Anterior cingulate cortex (tissue), 58 donors: ENCODE measurements at places on chromosomes 5 and 9.

DNA sequence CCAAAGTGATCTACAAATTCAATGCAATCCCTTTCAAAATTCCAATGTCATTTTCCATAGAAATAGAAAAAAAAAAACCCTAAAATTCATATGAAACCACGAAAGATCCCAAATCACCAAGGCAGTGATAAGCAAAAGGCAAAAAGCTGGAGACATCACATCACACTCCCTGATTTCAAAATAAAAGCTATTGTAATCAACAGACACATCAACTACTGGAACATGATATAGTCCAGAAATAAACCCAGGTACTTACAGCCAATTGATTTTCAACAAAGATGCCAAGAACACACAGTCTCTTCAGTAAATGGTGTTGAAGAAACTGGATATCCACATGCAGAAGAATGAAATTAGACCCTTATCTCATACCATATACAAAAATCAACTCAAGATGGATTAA, 224.0 kb downstream of the WDR70 start:
- DNase-seq, result no peak

- DNase-seq, result no peak
Observed at GRCh38 chr5:168014433-168015123, 276.9 kb upstream of the WWC1 start.

DNA sequence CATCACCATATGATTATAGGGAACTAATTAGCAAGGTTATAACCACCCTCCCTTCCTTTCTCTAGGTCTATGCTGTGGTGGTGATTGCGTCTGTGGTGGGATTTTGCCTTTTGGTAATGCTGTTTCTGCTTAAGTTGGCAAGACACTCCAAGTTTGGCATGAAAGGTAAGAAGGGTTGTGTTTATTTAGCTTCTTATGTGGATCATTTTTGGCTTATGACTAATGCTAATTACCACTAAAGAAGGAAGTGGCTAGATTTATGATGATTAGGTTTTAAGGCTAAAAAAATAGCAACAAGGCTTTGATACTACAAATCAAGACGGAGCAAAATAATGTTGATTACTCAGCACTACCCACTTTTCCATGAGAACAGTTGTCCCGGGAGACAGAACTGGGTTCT, 82.4 kb downstream of the NTRK2 start:
- DNase-seq, result no peak

DNA sequence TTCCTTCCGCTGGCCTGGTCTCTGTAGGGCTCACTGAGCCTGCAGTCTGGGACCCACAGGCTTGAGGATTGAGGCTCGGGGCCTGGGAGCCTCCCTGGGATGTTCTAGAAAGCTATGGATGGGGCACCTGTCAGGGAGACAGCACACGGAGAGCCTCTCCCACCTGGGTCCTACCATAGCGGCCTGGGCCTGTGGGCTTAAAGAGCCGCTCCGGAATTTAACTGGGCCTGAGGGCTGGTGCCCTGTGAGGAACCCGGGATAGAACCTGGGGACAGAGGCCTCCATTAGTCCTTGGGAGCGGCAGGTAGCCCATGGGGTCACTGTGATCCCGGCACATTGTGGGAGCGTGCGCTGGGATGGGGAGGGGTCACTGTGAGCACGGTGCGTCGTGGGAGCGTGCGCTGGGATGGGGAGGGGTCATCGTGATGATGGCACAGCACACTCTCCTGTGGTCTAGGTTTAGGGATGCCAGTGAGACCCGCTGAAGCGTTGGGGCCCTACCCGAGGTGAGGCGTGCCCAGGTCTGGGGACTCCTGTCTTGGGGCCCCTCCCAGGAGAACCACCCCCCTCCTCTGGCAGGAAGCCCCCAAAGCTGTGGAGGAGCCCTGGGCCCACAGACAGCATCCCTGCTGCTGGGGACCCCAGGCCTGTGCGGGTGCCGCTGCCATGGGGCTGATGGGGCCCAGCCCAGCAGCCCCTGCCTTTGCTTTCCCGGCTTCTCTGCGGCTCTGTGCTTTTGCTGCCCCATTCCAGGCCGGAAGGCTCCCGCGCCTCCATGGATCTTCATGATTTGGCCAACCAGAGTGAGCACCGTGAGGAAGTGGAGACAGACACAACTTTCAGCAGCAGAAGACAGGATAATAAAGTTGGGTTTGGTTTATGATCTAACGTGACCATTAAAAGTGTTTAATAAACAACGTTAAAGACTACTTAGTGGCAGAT, 3.4 kb upstream of the CEP72 start:
- no peak for DNase-seq

- no peak for DNase-seq
Observed at GRCh38 chr9:124512806-124513204, 5.6 kb upstream of the NR5A1 start.

DNA sequence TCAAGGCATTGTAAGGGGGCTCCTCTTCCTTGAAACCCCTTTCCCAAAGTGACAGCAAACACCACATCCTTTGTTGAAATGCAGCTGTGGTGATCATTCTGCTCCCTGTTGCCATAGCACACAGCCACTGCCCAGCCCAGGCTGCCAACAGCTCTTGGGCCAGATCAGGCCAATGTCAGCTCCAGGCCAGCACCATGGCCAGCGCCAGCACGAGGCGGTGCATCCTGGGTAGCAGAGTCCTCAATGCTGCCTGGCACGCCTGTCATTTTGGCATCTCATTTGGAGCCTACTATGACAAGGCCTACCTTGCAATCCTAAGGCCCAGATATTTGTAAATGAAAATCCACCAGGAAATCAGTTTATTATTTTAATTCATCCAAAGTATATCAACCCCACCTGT, 390.6 kb downstream of the DNAH5 start:
- DNase-seq, result no peak

- no peak for DNase-seq
Observed at GRCh38 chr5:176803943-176804498, 6.3 kb upstream of the UNC5A start.

GRCh38 chr5:175118700-175119309, 325.2 kb downstream of the DRD1 start:
- no peak for DNase-seq

DNA sequence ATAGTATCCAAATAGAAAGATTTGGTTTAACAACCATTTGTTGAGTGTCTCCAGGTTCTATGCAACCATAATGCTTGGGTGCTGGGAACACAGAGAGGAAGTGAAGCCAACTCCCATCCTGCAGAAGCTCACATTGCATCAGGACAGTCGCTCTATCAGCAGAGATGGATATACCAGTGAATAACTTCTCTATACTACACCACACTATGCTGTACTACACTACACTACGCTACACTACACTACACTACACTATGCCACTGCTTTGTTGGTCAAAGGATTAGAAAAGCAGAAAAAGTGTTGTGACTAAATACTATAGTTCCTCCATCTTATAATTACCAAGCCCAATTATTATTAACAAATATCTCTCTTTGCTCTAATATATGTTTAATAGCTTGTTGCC, 89.2 kb upstream of the PRRC1 start:
- DNase-seq, result no peak

GRCh38 chr9:121987314-121987713, 105.8 kb downstream of the TTLL11 start:
- DNase-seq, result no peak

- no peak for DNase-seq
Observed at GRCh38 chr9:98745470-98745869, 36.7 kb upstream of the GABBR2 start.

GRCh38 chr5:135631391-135631790, 52.6 kb upstream of the CXCL14 start:
- DNase-seq, result no peak

DNA sequence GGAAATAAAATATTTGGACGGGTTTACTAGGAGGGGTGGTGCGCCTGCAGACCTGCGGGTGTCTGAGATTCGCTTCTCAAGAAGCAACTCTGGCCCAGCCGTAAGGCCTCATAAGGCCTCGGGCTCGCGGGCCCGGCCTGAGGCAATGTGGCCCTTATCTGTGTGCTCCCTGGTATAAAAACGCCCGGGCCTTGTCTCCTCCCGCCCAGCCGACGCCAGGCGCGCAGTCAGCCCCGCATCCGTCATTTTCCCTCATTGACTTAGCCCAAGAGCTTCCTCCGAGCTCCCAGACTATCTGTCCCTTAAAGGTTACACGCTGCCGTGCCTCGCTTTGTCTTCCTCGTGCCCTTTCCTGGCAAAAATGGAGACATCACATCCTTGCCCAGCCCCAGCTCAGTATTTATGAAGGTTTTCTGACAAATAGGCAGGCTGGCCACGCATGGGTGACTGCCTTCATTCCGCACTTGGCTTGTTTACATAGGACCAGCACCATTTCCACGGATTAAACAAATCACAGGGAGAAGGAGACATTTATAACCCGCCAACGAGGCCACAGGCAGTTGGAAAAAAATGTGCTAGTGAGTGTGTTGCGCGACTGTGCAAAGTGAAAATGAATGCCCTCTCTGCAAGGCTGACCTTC, 74.5 kb upstream of the TBCA start:
- DNase-seq, result no peak

- no peak for DNase-seq
Observed at GRCh38 chr5:157362012-157362411, 96.1 kb downstream of the CYFIP2 start.

DNA sequence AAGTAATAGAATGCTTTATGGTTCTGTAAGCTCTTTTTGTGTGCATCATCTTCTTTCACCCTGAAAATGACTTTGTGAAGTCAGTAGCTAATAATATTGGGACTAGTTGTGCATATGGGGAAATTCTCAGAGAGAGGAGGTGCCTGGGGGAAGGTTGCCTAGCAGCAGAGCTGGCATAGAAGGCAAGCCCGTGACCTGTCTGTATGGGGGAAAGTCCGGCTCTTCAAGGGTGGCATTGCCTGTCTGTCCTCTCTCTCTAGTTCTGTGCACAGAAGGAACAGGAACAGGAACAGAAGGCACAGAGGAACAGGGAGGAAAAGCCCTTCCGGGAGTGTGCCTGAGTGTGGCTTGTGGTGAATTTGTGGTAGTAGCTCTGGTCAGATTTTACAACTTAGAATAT, 33.1 kb downstream of the SH3GL2 start:
- DNase-seq, result no peak

DNA sequence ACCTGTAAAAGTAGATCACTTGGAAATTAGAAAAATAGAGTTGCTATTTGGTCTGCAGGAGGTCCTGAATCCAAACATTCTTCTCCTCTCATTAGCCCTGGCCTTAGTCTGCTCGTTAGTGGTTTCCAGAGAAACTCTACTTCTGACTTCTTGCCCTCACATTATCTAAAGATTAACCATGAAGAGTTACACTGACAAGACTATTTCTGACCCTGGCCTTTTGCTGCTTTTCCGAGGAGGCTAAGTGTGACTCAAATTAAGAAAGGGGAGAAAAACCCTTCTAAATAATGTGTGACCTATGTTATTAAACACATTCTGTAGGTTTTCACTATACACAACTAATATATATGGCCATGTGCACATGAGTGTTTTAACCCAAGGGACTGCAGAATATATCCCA, 302.4 kb downstream of the RAB3C start:
- no peak for DNase-seq
